Gastrocnemius medialis (tissue), 4 donors: ENCODE measurements at places on chromosomes 11 and 22. TPM values are rescaled to one million over a fixed set of nuclear protein-coding genes. Genes with fewer than 3 reads are reported as not detected.

SLC35F2 gene
- 1.3 TPM for total RNA-seq

TREH gene
- not detected for total RNA-seq

WNT7B gene
- not detected for total RNA-seq

KDM4D gene
- total RNA-seq = 0.18 TPM

CWF19L2 gene
- total RNA-seq = 17.4 TPM

FGF3 gene
- total RNA-seq = not detected

RASD2 gene
- 5.4 TPM for total RNA-seq

DNA sequence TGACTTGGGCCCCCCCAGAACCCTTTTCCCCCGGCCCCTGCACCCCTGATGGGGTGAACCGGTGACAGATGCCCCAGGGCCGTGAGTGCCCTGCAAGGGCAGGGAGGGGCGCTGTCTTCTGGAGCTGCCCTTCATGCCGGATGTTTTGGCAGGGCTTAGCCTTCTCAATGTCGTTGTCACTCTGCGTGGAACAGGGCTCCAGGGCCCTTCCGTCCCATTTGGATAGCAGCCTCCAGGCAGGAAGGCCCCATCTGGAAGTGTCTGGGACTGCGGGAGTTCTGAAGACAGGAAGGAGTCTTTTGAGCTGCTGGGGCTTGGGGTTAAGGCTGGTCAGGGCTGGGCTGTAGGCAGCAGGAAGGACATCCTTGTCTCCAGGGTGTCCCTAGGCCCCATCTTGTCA lies 4.6 kb downstream of the FRMD8 start:
- H3K4me3 ChIP-seq = no peak overlapping the region
- no peak for DNase-seq
- peaks cover 33% of the 10 kb centered on the region for H3K4me1 ChIP-seq
- H3K36me3 ChIP-seq = peaks cover 25% of the 10 kb centered on the region
- peak overlapping the region; percentile 98 for H3K27ac ChIP-seq
- no peaks in the 10 kb centered on the region for H3K27me3 ChIP-seq

DNA sequence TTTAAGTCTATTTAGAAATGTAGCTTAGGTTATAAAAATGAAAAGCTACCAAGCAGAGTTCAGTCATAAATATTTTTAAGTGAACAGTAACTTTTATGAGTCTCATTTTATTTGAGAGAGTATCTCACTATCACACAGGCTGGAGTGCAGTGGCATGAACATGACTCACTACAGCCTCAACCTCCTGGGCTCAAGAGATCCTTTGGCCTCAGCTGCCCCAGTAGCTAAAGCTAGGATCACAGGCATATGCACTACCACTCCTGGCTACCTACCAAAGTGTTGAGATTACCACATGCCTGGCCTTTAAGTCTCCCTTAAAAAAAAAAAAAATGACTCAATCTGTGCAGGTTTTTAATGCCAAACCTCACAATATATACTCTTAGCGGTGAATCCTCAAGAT lies 34.7 kb upstream of the CLNS1A start:
- H3K36me3 ChIP-seq = peaks cover 92% of the 10 kb centered on the region
- DNase-seq = peak; percentile 33
- H3K27ac ChIP-seq = no peak overlapping the region

DNA sequence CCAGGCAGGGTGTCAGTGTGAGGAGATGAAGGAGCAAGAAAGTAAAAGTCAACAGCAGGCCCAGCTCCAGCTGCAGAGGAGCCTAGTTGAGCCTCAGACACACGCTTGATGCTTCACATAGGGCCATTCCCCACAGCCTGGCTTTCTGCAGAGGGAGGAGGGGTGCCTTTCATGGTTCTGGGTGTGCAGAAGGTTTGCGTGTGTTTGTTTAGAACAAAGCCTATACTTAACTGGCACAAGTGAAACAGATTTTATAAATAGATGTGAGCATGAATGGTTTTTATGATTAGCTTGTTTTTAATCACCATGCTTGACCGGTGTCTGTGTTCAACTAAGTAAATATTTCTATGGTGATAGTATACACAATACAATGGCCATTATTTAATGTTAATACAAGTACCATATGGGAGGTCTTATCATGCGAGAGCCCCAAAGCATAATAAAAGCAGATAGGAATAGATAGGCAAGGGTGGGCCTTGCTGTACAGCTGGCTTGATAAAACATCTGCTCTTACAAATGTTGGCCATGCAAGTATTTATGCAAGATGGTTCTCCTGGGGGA lies 290.2 kb downstream of the ETS1 start:
- no peak overlapping the region for H3K4me3 ChIP-seq
- H3K27me3 ChIP-seq = no peaks in the 10 kb centered on the region

DNA sequence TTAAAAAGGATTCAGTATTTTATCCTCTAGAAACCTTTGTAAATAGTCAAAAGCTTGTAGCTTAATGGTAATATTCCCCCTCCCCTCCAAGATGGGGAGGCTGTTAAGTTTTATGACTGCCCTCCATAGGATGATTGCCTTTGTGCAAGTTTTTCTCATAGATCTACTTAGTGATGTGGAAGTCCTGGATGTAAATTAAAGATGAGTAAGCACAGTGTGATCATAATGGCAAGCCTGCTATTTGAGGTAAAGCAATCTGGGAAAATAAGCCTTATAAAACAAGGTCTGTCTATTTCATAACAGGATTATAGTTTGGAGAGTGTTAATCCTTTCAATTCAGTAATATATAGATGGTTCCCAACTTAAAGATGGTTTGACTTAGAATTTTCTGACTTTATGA lies 216.3 kb downstream of the DDX10 start:
- H3K27ac ChIP-seq = no peak overlapping the region
- no peak overlapping the region for H3K4me3 ChIP-seq
- no peaks in the 10 kb centered on the region for H3K27me3 ChIP-seq
- peaks cover 6% of the 10 kb centered on the region for H3K4me1 ChIP-seq

GRCh38 chr11:46367244-46367915 lies 14.1 kb upstream of the MDK start:
- H3K4me1 ChIP-seq = peaks cover 49% of the 10 kb centered on the region
- no peaks in the 10 kb centered on the region for H3K27me3 ChIP-seq
- peak overlapping the region; percentile 98 for H3K27ac ChIP-seq
- H3K36me3 ChIP-seq = peaks cover 46% of the 10 kb centered on the region

DNA sequence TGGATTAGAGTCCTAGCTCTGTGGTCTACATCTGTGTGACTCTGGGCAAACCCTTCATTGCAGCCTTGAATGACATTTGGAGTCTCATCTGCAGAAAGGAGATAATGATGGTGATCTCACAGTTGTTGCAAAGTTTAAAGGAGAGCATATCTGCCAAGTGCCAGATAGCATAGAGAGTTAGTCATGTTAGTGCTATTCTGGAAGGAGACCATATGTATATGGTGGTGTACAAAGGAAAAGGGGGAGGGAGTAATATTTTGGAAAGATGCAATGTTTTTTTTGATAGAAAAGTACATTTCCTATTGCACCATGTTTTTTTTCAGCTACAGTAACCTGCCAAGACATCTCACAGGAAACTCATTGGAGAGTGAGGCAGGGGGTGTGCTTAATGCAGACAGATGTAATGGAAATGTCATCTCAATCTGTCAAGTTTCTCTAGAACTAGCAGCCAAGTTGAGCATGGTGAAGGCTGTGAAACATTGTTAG lies 92.1 kb upstream of the NARS2 start:
- DNase-seq = no peak
- H3K36me3 ChIP-seq = no peaks in the 10 kb centered on the region
- H3K4me3 ChIP-seq = no peak overlapping the region
- H3K4me1 ChIP-seq = no peaks in the 10 kb centered on the region
- no peak overlapping the region for H3K27ac ChIP-seq

GRCh38 chr11:34585304-34585734 lies 35.6 kb upstream of the EHF start:
- no peak overlapping the region for H3K27ac ChIP-seq
- no peaks in the 10 kb centered on the region for H3K36me3 ChIP-seq
- no peak for DNase-seq

DNA sequence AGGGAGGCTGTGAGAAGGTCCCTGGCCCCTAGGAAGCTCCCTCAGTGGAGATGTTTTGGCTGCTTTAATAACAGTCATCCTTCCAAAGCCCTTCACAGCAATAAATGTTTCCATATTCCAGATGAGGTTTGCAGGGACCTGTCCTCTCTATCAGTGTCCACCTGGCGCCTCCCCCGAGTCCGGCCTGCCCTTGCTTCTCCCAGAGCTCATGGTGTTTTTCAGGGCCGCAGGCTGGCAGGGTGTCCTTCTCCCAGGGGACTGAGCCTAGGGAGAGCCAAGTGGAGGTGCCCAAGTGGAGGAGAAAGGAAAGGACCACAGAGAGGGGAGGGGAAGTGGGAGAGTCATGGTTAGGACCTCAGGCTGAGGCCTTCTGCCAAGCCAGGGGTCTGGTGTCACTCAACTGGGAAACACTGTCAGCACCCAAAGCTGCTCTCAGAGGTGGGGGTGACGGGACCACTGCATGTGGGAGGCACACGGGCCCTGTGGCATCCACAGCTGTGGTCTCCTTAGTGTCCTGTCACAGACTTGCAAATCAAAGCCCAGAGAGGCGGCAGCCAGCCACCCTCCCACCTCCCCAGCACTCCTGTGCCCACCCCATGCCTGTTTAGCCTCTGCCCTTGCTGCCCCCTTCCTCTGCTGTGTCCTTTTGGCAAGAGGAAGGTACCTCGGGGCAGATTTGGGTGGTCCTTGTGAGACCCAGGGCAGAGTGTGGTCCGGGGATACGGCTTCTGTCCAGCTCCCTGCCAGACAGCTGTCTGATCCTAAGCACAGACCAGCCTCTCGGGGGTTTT lies 6.4 kb downstream of the DERL3 start:
- no peaks in the 10 kb centered on the region for H3K27me3 ChIP-seq
- peak overlapping the region; percentile 98 for H3K27ac ChIP-seq
- no peaks in the 10 kb centered on the region for H3K36me3 ChIP-seq
- peaks cover 74% of the 10 kb centered on the region for H3K4me1 ChIP-seq
- no peak overlapping the region for H3K4me3 ChIP-seq

DNA sequence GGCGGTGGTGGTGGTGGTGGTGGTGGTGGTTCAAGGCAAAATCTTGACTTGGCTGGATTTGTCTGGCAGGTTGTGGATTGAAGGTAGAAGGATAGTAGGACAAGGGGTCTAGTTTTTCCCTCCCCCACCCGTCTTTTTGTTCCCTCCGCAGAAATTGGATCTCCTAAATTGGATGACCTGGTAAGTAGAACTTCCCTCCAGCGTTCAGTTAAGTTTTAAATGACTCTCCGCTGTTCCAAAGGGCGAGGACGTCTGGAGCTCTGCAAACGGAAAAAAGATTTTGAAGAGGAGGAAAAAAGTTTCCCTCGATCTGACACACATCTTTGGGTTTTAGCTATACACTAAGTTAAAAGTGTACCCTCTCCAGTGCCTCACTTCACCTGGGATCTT lies 422 bp upstream of the LGR4 start:
- H3K4me3 ChIP-seq = peak overlapping the region; percentile 78
- no peaks in the 10 kb centered on the region for H3K36me3 ChIP-seq
- DNase-seq = no peak
- peak overlapping the region; percentile 83 for H3K27ac ChIP-seq

- H3K4me1 ChIP-seq = peaks cover 26% of the 10 kb centered on the region
- no peaks in the 10 kb centered on the region for H3K27me3 ChIP-seq
- peak; percentile 41 for DNase-seq
- H3K27ac ChIP-seq = peak overlapping the region; percentile 84
- H3K36me3 ChIP-seq = no peaks in the 10 kb centered on the region
Measured at GRCh38 chr22:46007003-46007847, 30.3 kb upstream of the WNT7B start.

DNA sequence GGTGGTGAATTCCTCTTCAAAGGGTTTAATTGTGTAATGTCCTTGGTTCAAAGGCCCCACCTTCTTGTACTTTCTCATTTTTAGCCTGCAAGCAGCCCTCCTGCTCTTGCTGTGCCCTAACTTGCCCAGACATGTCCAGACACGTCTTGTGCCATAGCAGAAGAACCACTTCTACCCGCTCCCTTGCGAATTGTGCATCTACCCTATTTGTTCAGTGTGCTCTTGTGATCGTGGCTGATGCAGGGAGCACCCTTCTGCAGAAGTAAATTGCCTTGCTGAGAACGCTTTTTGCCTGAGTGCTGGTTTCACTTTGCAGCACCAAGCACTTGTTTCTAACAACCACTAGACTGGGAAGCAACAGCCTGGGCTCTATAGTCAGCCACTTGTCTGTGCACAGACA lies 249.4 kb downstream of the SBF2 start:
- no peak overlapping the region for H3K4me3 ChIP-seq
- no peaks in the 10 kb centered on the region for H3K4me1 ChIP-seq
- no peaks in the 10 kb centered on the region for H3K36me3 ChIP-seq
- DNase-seq = no peak

GRCh38 chr11:65121447-65121864 lies 478 bp downstream of the FAU start:
- peak overlapping the region; percentile 96 for H3K27ac ChIP-seq
- H3K27me3 ChIP-seq = no peaks in the 10 kb centered on the region
- no peaks in the 10 kb centered on the region for H3K36me3 ChIP-seq

- DNase-seq = no peak
- H3K27ac ChIP-seq = no peak overlapping the region
- H3K36me3 ChIP-seq = no peaks in the 10 kb centered on the region
- no peaks in the 10 kb centered on the region for H3K27me3 ChIP-seq
- H3K4me3 ChIP-seq = no peak overlapping the region
Measured at GRCh38 chr11:92589512-92589911, 364.9 kb downstream of the FAT3 start.

DNA sequence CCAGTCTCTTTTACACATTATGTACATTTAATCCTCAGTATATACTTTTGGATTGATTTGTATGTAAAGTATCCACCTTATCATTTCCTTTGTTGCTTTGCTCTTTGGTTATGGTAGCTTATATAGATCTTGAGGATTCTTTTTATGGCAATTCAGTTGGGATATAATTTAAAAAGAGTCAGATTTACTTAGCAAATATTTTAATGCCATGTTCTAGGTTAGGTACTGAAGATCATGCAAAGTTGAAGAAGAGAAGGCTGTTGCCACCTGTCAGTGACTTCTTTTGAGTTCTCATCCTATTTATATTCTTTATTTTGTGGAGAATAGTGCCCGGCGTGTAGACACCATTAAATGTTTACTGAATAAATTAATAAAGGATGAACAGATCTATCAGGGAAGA lies 279.7 kb downstream of the TMEM135 start:
- H3K4me3 ChIP-seq = no peak overlapping the region
- no peaks in the 10 kb centered on the region for H3K27me3 ChIP-seq
- DNase-seq = no peak
- no peak overlapping the region for H3K27ac ChIP-seq
- H3K4me1 ChIP-seq = no peaks in the 10 kb centered on the region

DNA sequence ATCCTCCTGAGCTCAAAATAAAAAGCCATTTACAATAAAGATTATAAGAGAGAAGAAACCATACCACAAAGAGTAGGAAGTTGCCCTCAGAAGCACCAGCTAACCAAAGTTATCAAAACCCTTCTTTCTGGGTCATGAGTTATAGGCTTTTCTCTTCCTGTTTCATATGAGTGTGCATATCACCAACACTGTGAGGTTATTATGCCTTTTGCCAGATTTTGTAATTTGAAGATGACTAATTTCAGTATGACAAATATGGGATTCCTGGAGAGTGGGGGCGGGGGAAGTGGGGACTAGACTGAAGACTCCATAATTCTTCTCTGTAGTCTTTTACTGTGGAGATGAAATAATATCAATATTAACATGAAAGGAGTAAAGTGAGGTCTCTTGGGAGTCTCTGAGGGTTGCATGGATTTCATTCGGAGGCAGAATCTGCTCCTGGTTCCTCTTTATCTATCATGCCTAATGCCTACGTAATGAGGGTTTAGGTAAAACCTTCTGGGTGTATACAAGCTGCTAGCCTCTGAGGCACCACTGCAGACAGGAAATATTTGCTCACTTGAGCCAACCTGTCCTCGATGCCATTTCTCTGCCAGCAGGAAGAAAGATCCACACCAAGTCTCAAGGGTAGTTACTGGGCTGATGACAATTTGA lies 2.1 kb downstream of the LPXN start:
- H3K4me3 ChIP-seq = no peak overlapping the region
- no peaks in the 10 kb centered on the region for H3K36me3 ChIP-seq
- no peaks in the 10 kb centered on the region for H3K27me3 ChIP-seq
- H3K27ac ChIP-seq = peak overlapping the region; percentile 63
